CD8-positive, alpha-beta T cell (primary cell): ENCODE measurements at places on chromosomes 4 and X.

DNA sequence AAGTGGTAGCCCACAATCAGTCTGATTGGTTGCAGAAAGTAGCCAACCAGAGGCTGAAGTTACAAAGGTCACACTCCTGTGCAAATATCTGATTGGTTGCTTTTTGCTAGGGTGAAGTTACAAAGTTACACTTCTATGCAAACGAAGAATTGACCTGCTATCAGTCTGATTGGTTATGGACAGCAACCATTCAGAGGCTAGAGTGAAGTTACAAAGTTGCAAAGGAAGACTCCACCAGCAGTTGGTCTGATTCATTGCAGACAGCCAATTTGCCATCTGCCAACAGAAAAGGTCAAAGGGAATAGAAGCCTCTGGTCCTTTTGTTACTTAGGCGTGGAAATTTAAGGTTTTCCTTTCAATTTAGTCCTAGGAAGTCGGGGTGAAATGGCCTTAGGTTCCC lies 377.7 kb downstream of the PRDM5 start:
- DNase-seq = no peak

DNA sequence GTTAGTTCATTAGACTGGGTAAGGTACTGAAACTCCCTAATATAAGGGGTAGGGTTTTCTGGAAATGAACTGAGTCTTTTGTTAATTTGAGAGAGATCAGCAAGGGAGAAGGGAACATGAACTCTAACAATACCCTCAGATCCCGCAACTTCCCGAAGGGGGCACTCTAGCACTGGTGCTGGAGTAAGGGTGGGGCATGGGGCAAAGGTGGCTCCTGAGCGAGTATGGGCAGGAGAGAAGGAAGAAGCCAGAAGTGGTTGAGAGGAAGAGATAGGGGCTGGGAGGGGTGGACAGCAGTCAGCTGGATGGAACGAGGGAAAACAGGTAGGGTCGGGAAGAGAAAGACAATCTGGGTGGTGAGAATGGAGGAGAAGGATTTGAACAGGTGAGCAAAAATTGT lies 183.2 kb upstream of the MAGEE2 start:
- DNase-seq = no peak

GRCh38 chr4:24190761-24191695 lies 301.2 kb upstream of the PPARGC1A start:
- no peak for DNase-seq

DNA sequence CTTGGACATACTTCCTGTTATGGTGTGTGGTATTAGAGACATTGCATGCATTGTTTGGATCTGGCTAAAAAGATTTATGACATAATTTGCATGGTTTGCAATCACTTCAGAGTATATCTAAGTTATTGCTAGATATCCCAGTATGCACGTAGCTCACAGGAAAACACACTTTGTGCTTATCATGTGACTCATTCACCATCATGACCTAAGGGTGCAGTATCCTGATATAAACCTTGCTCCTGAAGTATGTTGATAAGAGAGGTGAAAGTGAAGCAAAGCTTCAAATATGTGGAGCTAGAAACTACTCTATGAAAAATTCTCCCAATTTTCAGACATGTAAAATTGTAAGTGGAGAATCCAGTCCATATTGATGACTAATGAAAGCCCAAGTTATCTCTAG lies 46.9 kb upstream of the GRXCR1 start:
- no peak for DNase-seq

- DNase-seq = no peak
Measured at GRCh38 chrX:100368167-100368566, 41.9 kb downstream of the PCDH19 start.

GRCh38 chr4:116343809-116344208 lies 741.6 kb downstream of the TRAM1L1 start:
- DNase-seq = no peak

GRCh38 chrX:100328351-100328750 lies 81.7 kb downstream of the PCDH19 start:
- no peak for DNase-seq

GRCh38 chrX:24732766-24733500 lies 39.2 kb downstream of the POLA1 start:
- no peak for DNase-seq

DNA sequence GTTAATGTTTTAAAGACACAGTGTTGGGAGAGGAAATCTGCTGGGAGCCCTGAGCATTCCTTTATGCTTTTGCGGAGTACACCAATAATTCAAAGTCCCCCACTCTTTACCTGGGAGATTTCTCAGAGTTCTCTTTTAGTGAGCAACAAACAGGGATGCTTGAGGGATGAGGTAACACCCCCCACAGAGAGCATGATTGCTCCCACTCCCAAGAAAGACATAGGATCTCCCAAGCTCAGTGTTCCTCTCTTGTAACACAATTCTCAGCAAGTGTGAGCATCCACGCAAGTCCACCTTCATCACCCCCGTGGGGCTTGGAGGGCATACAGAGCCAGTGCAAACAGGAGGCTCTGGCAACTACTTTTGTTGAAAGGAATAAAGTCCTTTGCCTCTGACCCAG lies 36.1 kb downstream of the GSPT2 start:
- no peak for DNase-seq

DNA sequence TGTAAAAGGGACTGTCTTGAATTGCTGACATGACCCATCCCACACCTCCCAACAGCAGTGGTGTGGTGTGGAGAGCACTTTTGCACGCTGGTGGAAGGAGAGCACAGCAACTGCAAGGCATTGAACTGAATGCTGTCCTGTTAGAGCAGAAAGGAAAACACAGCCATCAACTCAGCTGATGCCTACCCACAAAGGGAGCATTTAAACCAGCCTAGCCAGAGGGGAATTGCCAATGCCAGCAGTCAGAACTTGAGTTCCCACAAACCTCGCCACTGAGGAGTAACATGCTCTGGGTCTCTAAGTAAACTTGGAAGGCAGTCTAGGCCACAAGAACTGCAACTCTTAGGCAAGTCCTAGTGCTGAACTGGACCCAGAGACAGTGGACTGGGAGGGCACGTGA lies 31.9 kb downstream of the MAGED4 start:
- no peak for DNase-seq

DNA sequence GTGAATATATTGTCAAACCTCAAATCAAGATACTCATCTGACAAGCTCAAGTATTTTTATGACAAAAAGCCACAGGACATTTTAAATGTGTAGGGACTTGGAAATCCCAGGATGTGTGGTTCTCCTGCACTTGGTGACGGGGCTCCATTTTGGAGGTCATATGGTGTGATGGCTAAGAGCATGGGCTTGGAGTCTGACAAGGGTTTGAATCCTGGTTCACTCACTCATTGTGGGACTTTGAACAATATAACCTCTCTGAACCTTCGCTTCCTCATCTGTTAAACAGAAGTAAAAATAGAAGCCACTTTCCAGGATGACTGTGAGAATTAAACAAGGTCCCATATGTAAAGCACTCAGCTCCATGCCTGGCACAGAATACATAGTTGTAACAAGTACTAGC lies 99.6 kb downstream of the SMIM20 start:
- DNase-seq = no peak

- no peak for DNase-seq
Measured at GRCh38 chr4:11543706-11544105, 115.0 kb upstream of the HS3ST1 start.

GRCh38 chr4:27360131-27360530 lies 499.5 kb downstream of the STIM2 start:
- no peak for DNase-seq

- DNase-seq = no peak
Measured at GRCh38 chr4:69909195-69909594, 21.7 kb upstream of the CSN1S1 start.

DNA sequence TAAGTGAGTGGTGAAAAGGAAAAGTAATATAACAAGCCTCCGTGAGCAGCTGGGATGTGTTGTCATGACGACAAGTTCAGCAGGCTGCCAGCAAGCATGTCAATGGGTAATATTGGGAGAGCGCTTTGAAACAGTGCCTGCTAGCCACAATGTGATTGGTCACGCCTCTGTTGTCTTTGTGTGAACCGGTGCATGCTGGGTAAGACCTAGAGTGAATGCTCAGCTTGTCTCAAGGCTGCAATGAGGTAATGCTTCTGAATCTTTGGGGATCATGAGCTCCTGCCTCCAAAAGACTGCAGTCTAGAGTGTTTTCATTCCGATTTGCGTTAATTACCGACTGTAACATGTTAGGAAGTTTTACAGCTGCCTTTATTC lies 54.9 kb downstream of the STOX2 start:
- DNase-seq = no peak

GRCh38 chr4:38173935-38174518 lies 213.8 kb downstream of the PTTG2 start:
- DNase-seq = no peak

- no peak for DNase-seq
Measured at GRCh38 chr4:179292468-179292867, 1850.2 kb upstream of the AGA start.

- DNase-seq = no peak
Measured at GRCh38 chr4:23957465-23957864, 67.6 kb upstream of the PPARGC1A start.

DNA sequence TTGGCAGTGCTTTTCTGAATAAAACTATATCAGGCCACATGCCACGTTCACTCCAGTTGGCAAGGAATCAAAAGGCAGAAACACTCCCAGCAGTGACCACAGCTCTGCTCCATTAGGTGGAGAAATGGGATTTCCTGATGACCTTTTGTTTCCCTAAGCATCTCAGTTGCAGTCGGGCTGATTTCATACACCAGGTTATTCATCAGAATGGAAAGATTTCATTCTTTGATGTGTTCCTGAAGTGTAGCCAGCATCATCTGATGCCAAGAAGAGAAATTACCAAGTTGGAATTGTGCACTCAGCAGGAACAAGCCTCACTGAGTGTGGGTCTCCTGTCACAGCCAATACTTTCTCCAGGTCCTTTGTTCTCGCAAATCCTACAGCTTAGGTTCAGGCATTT lies 193.7 kb downstream of the SPATA18 start:
- no peak for DNase-seq

GRCh38 chrX:103212749-103213457 lies 2.0 kb upstream of the BEX4 start:
- DNase-seq = no peak

GRCh38 chr4:18568600-18568999 lies 547.0 kb upstream of the LCORL start:
- DNase-seq = no peak

GRCh38 chr4:118941149-118941548 lies 52.5 kb downstream of the SYNPO2 start:
- DNase-seq = no peak

GRCh38 chr4:76233529-76233928 lies 18.0 kb upstream of the FAM47E start:
- DNase-seq = no peak

GRCh38 chr4:67162690-67163089 lies 382.6 kb downstream of the CENPC start:
- DNase-seq = no peak

- DNase-seq = no peak
Measured at GRCh38 chrX:73401591-73402266, 45.1 kb upstream of the CDX4 start.

DNA sequence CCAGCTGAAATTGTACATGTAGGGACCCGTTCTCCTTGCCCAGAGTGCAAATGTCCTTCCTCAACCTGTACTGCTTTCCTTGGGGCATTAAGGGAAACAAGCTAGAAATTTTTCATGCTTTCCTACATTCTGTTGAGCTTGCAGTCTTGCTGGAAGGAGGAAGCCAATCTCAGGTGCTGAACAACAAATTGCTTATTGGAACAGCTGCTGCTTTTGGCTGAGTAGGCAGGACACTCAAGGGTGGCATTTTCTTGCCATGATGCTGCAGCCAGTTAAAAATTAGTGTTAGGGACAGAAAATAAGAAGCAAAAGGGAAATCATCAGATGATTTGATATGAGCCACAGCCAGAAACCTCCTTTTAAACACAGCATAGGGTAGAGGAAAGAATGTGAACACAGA lies 223.7 kb downstream of the QDPR start:
- DNase-seq = no peak

DNA sequence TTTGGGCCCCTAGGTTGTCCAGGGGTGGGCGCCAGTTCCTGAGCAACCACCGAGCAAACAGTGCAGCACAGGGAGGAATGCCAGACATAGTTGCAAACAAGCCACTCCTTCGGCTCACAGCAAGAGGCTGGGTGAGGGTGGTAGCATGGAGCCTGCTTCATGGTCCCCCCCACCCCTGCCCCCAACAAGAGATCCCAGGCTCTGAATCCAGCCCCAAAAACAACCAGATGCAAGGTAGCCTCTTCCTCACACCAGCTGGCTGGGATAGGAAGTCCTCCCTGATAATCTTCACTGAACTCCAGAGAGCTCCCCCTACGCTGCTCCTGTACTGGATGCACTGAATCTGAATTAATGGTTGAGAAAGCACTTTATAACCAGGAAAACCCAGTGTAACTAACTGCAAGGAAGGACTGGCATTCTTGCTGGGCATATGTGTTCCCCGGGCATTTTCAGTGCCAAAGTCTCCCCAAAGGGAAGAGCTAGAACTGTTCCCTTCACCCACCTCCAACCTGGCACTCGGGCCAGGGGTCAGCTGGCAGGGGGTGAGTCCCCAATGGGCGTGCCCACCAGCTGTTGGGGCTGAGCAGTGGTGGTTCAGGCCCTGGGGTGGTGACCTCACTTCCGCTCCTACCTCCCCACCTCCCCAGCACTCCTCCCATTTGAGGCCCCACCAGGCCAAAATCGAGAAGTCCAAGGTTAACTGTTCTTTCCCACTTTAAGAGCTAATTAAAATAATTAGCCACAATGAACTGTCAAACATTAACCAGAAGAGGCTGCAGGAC lies 1.5 kb downstream of the ELF4 start:
- DNase-seq = peak; percentile 70

- peak; percentile 40 for DNase-seq
Measured at GRCh38 chr4:88659055-88659889, 38.4 kb downstream of the NAP1L5 start.

GRCh38 chr4:172055498-172055897 lies 242.3 kb downstream of the GALNTL6 start:
- no peak for DNase-seq

DNA sequence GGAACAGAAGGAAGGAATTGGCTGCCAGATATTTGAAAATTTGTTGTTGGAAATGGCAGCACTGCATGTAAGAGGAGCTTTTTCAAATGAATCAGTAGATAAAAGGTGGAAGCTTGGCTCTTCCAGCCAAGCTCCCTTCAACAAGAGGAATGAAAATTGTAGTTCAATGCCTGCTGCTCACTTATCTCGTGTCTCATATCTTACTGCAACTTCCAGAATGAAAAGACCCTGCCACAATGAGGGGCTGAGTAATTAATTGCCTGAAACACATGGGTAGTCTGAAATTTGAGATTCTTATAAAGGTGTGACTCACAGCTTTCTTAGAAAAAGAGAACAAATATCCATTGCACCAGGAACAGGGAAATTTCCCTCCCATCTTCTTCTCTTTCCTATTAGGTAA lies 53.0 kb downstream of the HAND2 start:
- no peak for DNase-seq

DNA sequence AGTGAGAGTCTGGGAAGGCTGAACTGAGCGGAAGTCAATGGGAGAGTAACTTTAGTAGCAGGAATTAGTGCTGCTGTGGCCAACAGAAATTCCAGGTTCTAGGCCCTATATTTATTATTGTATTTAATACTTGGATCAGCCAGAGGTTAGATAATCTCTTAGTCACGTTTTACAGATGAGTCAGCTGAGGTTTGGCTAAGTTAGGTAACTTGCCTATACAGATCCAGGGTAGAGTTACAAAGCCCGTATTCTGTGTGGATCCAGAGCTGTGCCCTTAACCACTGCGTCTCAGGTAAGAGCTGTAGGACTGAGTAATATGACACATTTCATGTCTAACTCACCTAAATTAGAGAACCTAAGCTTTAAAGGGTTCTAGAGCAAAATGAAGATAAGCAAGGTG lies 20.5 kb downstream of the PSMD10 start:
- no peak for DNase-seq

- DNase-seq = no peak
Measured at GRCh38 chr4:83657336-83657735, 121.4 kb downstream of the GPAT3 start.

- no peak for DNase-seq
Measured at GRCh38 chr4:85370400-85371032, 104.4 kb upstream of the ARHGAP24 start.
